ENCODE measurements at places on chromosomes 2 and 18.

GRCh38 chr18:8151181-8151580 is 458.1 kb upstream of the RAB12 start:
- no peak for DNase-seq

DNA sequence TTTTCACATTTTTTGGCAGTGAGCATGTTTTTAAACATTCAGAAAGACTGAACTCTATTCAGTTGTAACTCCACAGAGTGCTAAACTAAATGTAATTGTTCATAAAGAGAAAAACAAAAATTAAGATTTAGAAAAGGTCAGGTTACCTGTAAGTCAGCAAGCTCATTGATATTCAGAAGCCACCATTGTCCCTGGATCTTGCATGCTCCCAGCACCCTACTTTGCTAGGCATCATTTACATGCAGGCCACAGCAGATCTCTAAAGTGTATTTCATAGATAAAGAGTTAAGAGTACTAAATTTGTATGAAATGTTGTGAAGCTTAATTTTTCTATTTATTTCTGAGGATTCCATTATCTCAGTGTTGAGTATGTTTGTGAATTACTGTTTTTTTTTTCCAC is 64.8 kb upstream of the CDH19 start:
- no peak for DNase-seq

DNA sequence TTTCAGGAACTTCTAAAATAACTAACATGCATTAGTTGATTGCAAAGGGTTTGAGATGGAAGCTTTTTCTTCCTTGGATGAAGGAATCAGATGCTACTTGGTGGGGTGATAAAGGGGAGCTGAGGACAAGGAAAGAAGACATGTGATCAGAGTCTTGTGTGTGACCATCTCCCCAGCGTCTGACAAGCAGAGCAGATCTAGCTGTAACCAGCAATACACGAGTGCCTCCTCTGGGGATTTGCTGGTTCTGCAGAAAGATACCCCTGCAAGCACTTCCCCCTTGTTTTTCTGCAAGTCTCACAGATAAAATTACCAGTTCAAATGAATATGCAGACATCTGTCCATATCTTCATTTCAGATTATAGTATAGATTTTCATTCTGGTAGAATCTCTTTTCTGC is 2.7 kb downstream of the CDH7 start:
- no peak for DNase-seq

- no peak for DNase-seq
Observed at GRCh38 chr2:54470266-54470938, 14.3 kb downstream of the SPTBN1 start.

DNA sequence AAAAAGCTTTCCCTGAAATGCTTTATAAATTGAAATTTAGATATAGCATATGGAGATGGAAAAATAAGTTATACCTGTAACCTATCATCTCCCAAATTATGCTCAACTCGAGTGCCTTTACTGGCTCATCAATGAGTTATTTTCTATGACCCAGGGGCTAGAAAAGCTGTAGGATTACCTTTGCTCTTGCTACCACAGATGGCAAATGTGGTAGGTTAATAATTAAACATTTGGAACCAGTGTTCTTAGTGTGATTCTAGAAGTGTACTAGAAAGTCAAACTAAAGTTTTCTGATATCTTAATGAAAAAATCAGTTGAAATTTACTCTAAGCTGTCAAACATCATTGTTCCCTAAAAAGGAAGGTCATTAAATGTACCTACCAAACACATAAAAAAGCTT is 22.5 kb downstream of the ALS2 start:
- DNase-seq = no peak

- DNase-seq = no peak
Observed at GRCh38 chr2:237650455-237650850, 23.1 kb downstream of the LRRFIP1 start.

- no peak for DNase-seq
Observed at GRCh38 chr2:173282795-173283545, 71.7 kb upstream of the CDCA7 start.

GRCh38 chr2:120852200-120852815 is 116.6 kb downstream of the GLI2 start:
- DNase-seq = no peak

- no peak for DNase-seq
Observed at GRCh38 chr2:127066942-127067341, 40.0 kb downstream of the BIN1 start.

GRCh38 chr2:192888109-192888508 is 693.4 kb upstream of the TMEFF2 start:
- DNase-seq = no peak

GRCh38 chr2:8277921-8278571 is 403.8 kb upstream of the ID2 start:
- no peak for DNase-seq

- no peak for DNase-seq
Observed at GRCh38 chr2:64166212-64166611, 22.0 kb upstream of the PELI1 start.

Data from stimulated activated CD4-positive, alpha-beta T cell treated with anti-CD3 and anti-CD28 coated beads, Interleukin-2, amount 100 ng/mL, for 4 hours (primary cell).